ENCODE measurements at places on chromosomes 7 and 10. TPM values are rescaled to one million over a fixed set of nuclear protein-coding genes. Genes with fewer than 3 reads are reported as not detected.

CTAGE4 gene
- total RNA-seq, result not detected

ITGB8 gene
- total RNA-seq, result not detected

ANXA8 gene
- not detected for total RNA-seq

C10orf105 gene
- not detected for total RNA-seq

SUPV3L1 gene
- 45.7 TPM for total RNA-seq

CYP2C9 gene
- total RNA-seq, result not detected

PHKG1 gene
- total RNA-seq, result 0.44 TPM

ZNF438 gene
- total RNA-seq, result 1.2 TPM

ARL5B gene
- total RNA-seq, result 50.9 TPM

MMP21 gene
- not detected for total RNA-seq

CALHM3 gene
- total RNA-seq, result not detected

KCNIP2 gene
- total RNA-seq, result not detected

ERVW-1 gene
- not detected for total RNA-seq

GRCh38 chr10:88781206-88781605 lies 21.3 kb upstream of the LIPM start:
- no peak for DNase-seq

GRCh38 chr10:22646388-22646853 lies 68.0 kb downstream of the PIP4K2A start:
- no peak for DNase-seq

DNA sequence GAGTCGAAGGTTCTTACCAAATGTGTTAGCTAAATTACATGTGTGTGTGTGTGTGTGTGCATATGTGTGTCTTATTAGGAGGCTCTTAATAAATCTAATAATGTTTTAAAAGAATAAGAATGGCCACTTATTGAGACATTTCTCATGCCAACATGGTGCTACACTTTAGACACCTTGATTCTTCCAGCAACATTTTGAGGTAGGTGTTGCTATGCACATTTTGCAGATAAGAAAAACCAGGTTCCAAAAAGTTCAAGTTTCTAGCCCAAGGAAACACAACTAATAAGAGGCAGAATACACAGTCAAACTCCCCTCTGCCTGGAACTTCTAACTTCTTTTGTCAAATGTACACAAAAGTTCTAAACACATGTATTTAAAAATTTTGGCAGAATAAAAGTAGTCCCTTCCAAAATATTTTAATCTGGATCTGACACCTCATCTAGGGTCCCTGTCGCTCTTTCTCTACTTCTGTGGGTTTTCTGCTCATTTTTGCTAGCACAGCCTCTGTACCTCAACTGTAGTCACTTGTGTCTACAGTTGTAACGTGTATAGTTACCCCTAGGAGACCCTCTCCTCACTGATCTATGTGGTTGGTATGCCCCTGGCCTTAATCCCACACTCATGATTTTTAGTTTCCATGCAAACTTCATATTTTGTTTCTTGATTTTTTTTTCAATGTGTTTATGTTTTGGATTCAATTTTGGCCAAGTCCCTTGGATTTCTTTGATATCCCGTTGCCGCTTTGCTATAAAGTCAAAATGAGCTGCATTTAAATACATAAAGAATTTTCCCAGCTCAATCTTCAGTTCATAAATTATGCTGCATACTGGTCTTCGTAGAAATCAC lies 4.3 kb downstream of the ANKRD1 start:
- no peak for DNase-seq

DNA sequence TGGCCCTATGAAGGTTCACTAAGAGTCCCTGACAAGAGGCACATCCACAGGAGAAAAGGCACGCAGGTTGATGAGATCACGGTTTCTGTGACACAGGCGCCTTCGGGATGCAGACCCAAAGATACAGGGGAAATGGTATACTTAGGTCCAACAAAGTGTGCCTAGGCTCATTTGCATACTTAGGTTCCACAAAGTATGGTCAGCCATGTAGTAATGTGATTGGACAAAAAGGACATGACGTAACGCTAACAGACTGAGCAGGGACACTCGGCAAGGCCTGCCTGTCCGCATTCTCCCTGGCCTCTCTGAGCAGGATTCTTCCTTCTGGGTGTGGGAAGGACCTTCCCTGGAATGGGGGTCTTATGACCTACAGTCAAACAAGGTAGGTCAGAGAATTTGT lies 190.6 kb downstream of the CELF2 start:
- DNase-seq, result no peak

DNA sequence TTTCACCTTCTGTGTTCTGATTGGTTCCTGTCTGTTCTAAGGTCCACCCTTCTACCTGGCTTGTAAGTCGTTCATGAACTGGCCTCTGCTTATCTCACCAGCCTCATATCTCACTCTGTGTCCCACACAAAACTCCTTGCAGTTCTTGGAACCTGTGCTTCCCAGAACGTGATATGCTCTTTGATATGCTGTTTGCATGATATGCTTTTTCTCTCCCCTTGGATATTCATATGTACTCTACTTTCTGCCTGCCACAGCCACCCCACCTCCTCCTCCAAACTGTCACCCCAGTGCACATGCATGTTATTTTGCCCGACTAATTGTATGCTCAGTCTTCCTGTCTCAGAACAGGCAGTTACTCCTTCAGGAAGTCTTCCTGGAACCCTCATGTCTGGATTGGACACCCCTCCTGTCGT lies 1.9 kb upstream of the ITPRIP start:
- no peak for DNase-seq

GRCh38 chr7:85081846-85082245 lies 105.0 kb downstream of the SEMA3D start:
- DNase-seq, result no peak

- DNase-seq, result no peak
Measured at GRCh38 chr10:79103129-79103528, 34.4 kb downstream of the ZMIZ1 start.

DNA sequence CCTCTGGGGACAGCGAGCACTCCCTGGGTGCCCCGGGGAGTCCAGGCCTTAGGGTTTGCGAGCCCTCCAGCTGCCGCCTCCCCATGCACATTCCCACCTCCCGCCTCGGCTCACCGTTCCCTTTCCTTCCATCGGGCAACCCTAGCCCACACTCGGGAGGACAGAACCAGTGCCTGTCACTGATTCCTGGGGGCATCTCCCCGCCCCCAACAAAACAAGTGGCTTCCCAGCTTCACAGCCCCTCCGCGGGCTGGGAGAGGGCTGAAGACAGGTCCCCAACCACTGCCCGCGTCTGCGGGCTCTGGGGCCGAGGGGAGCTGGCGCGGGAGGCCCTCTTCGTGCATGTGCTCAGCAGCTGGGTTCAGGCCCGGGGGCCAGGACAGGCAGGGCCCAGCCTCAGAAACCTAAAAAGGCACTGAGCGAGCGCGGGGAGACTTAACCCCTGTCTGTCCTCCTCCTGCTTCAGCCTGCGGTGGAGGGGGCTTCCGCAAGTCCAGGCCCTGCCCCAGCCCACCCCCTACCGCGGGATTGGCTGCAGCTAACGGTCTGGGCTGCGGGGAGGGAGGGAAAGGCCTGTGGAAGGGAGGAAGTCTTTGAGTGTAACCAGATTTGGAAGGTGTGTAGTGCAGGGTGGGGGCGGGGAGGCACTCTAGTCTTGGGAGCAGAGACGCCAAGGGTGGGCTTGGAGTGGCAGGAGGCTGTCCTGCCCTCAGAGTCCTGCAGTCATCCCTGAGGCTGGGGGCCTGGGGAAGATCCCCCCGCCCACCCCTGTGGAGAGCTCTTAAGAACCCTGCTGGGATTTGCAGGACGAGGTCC lies 1.2 kb downstream of the FLNC start:
- DNase-seq, result no peak

GRCh38 chr10:114908896-114909295 lies 29.1 kb upstream of the TRUB1 start:
- DNase-seq, result no peak

DNA sequence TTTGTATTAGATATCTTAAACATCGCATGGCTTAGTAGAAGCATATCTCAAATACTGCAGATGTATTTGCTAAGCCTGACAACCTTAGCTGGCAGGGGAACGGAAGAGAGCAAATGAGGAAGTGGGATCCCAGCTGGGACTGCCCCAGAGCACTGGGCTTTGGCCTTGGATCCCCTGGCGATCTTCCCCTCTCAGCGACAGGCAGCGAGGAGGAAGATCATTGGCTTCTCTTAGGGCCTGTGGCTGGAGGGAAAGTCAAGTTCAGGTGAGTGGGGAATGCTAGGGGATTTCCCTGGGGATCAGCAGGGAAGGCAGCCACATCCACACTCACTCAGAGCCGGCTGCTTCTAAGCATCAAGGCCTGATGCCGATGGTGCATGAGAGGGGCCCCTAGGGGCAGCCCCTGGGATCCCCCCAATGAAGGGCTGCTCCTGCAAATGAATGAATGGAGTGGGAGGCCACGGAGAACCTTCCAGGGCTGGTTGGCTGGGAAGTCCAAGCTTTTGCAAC lies 42.0 kb downstream of the LYZL2 start:
- DNase-seq, result peak; percentile 17

DNA sequence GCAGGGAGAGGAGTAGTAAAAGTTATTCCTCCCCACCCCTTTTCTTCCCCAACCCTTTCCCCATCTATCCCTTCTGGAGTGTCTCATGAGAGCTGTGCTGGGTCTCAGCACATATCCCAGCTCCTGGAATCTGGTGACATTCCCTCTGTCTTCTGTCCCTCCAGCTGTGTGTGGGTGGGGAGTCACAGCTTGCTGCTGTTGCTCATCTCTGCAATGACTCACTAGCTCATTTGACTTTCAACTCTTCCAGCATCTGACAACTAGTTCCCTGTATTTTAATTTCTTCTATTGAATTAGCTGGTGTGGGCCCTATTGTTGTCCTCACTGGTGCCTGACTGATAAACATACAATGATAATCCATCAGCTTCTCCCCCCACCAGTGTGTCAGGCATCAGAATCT lies 198.9 kb upstream of the AUTS2 start:
- DNase-seq, result no peak

- no peak for DNase-seq
Measured at GRCh38 chr7:14999331-14999730, 96.8 kb upstream of the DGKB start.

- DNase-seq, result no peak
Measured at GRCh38 chr10:1559761-1560160, 177.6 kb downstream of the ADARB2 start.

GRCh38 chr10:86186633-86187032 lies 180.0 kb downstream of the GRID1 start:
- no peak for DNase-seq

- no peak for DNase-seq
Measured at GRCh38 chr10:88592381-88592780, 5.8 kb downstream of the LIPJ start.

GRCh38 chr10:8054244-8054493 lies 319 bp upstream of the GATA3 start:
- no peak for DNase-seq

- no peak for DNase-seq
Measured at GRCh38 chr7:7446616-7447015, 89.1 kb downstream of the COL28A1 start.

GRCh38 chr10:102769375-102770107 lies 25.8 kb downstream of the WBP1L start:
- DNase-seq, result peak; percentile 96

GRCh38 chr7:85602196-85602595 lies 415.3 kb upstream of the SEMA3D start:
- no peak for DNase-seq

DNA sequence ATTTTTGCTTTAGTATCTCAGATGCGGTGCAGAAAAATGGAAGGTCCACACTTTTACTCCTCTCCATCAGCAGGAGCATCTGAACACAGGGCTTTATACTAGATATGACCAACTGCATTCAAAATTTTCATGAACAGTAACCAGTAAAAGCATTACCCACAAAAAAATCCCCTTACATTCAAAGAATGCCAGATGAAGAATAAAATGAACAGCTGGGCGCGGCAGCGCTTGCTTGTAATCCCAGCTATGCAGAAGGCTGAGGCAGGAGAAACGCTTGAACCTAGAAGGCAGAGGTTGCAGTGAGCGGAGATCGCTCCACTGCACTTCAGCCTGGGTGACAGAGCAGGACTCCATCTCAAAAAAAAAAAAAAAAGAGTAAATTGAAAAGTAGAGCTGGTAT lies 3.1 kb downstream of the SAR1A start:
- DNase-seq, result no peak

DNA sequence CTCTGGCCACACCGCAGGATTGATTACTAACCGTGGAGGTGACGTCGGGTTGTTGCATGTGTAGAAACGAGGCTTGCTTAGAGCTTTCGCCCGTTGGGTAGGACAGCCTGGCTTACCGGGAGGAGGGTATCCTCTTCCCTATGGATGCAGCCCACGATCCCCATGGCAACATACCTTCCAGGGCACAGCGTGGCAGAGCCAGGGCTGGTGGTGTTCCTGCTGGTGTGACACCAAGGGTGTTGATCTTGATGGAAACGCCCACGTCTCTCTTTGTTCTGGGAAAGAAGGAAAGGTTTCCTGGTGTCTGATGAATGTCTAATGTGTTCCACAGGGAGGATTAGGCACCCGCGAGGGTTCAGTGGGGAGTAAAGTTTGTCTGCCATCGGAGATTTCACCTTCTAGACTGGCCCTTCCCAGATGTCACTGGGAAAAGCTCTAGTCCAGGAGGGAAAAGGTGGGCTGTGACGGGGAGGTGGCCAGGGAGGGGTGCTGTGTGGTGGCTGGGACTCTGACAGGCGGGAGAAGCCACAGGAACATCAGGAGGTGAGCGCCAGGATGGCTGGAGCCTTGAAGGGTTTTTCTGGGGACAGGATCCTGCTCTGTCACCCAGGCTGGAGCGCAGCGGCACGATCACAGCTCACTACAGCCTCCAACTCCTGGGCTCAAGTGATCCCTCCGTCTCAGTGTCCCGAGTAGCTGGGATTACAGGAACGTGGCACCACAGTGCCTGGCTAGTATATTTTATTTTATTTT lies 102.1 kb downstream of the CUX1 start:
- no peak for DNase-seq

DNA sequence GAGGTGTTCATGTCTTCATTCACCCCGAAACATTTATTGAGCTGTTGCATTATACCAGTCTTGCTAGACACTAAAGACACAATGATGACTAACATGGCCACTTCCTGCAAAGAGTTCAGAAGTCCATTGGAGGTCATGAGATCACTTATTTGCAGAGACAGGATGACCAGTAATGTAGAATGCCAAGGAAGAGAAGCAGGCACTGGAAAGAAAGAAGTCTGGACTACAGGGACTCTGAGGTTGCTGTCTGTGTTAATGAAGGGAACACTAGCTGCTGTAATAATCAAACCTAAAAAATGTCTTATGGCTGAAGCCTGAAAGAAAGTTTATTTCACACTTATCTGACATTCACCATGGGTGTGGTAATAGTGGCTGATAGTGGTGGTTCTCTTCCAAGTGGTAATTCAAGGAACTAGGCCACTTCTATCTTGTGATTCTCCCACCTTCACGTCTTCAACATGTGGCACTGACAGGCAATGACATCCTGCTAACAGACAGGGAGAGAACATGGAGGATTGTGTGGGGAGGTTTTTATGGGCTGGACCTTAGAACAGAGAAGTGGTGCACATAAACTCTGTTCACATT lies 89.2 kb upstream of the MKLN1 start:
- peak; percentile 68 for DNase-seq

GRCh38 chr7:47957156-47957555 lies 8.9 kb upstream of the PKD1L1 start:
- no peak for DNase-seq
